ENCODE measurements at places on chromosomes 2 and 18. TPM values are rescaled to one million over a fixed set of nuclear protein-coding genes. Genes with fewer than 3 reads are reported as not detected.

The PJVK gene
- 3.4 TPM for total RNA-seq

The C18orf54 gene
- 6.5 TPM for total RNA-seq

GRCh38 chr2:121382744-121383143 lies 97.7 kb upstream of the TFCP2L1 start:
- H3K27ac ChIP-seq, result no peak overlapping the region
- H3K27me3 ChIP-seq, result no peaks in the 10 kb centered on the region
- H3K4me1 ChIP-seq, result peaks cover 3% of the 10 kb centered on the region
- peaks cover 17% of the 10 kb centered on the region for H3K36me3 ChIP-seq

- H3K27me3 ChIP-seq, result no peaks in the 10 kb centered on the region
- no peak overlapping the region for H3K27ac ChIP-seq
- no peak overlapping the region for H3K4me3 ChIP-seq
- no peaks in the 10 kb centered on the region for H3K36me3 ChIP-seq
- H3K4me1 ChIP-seq, result no peaks in the 10 kb centered on the region
These were observed 741.1 kb upstream of the SALL3 start for GRCh38 chr18:78238404-78239089.

GRCh38 chr2:196318517-196319377 lies 147.4 kb upstream of the STK17B start:
- no peaks in the 10 kb centered on the region for H3K27me3 ChIP-seq
- H3K4me1 ChIP-seq, result peaks cover 5% of the 10 kb centered on the region
- H3K27ac ChIP-seq, result no peak overlapping the region
- H3K36me3 ChIP-seq, result no peaks in the 10 kb centered on the region
- no peak overlapping the region for H3K4me3 ChIP-seq
- no peak for DNase-seq

DNA sequence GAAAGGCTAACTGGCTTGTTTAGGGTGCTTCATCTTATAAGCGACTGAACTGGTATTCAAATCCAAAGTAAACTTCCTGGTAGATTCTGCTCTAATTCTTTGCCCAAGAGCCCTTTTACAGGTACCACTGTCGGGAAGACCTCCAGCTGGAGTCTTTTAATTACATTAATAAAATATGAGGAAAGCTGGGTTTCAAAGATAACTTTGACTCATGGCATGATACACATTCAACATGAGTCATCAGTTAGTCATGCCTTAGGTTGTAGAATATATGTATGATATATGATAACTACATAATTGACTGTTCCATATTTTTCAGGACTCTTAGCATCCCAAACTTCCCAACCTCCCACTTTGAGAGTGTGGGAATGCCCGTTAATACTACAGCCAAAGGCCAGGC lies 32.3 kb downstream of the ZCCHC2 start:
- no peak for DNase-seq
- no peaks in the 10 kb centered on the region for H3K27me3 ChIP-seq
- peaks cover 53% of the 10 kb centered on the region for H3K36me3 ChIP-seq
- no peak overlapping the region for H3K4me3 ChIP-seq

GRCh38 chr2:142131010-142131669 lies at the start of gene LRP1B:
TSS of gene LRP1B (minus strand) at chr2:142131016. CDS start at chr2:142130729, 287 bp downstream.
- H3K27me3 ChIP-seq, result peaks cover 49% of the 10 kb centered on the region
- H3K4me1 ChIP-seq, result peaks cover 7% of the 10 kb centered on the region
- no peak for DNase-seq

DNA sequence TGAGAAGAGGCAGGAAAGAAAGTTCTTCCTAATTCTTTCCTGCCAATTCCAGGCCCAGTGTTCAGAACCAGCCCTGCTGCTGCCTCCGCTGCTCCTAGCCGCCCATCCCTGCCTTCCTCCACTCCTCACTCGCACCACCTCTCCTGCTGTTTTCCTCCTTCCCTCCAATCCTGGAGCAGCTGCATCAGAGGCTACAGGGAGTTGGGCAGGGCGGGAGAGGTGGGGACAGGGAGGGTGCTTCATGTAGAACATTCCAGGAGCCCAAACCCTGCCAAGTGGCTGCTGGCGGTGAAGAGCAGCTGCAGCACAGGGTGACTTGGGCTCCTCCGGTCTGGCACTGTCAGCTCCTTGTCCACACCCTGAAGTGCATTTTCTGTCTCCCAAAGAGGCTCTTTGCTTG lies 176.3 kb downstream of the TNS1 start:
- no peaks in the 10 kb centered on the region for H3K27me3 ChIP-seq
- DNase-seq, result no peak
- H3K4me1 ChIP-seq, result no peaks in the 10 kb centered on the region
- no peak overlapping the region for H3K27ac ChIP-seq
- no peaks in the 10 kb centered on the region for H3K36me3 ChIP-seq

Data from activated naive CD8-positive, alpha-beta T cell treated with anti-CD3 and anti-CD28 coated beads for 36 hours (primary cell).